Upper lobe of right lung (tissue), 1 donor: ENCODE measurements at places on chromosomes 1 and 21. TPM values are rescaled to one million over a fixed set of nuclear protein-coding genes. Genes with fewer than 3 reads are reported as not detected.
A peak's percentile ranks its signal among the peaks of the same experiment; 100 is the strongest.

PYCR2 gene
- total RNA-seq = 61.6 TPM

CCDC30 gene
- total RNA-seq = 5.0 TPM

LRRC42 gene
- 18.1 TPM for total RNA-seq

S100A9 gene
- total RNA-seq = 418 TPM

DNA sequence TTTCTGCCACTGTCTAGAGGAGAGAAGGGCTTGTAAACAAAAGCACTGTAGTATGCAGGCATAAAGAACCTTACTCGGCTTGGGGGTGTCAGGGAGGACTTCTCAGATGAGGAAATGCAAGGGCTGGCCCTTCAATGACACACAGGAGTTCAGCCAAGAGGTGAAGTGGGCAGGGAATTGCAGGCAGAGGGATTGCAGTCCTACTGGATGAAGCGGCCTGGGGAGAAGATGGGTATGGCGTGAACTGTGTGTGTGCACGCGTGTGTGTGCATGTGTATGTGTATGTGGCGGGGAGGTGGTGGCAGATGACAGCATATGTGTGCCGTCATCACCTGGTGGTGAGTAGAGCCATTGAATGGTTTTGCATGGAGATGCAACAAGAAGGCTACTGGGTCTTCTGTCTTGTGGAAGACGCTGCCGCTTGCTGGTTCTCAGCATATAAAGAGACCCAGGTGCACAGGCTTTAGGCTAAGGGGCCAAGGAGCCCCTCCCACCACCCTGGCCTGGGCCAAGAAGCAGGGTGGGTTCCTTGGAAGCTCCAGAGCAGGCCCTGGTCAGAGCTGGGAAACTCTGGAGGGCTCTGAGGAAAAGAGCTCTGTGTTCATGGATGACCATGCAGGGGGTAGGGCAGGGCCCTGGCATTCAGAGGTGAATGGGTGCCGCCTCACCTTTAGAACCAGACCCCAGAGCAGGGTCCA is 4.1 kb upstream of the EPS8L3 start:
- H3K27me3 ChIP-seq = no peaks in the 10 kb centered on the region
- H3K36me3 ChIP-seq = no peaks in the 10 kb centered on the region
- peaks cover 7% of the 10 kb centered on the region for H3K4me1 ChIP-seq
- no peak overlapping the region for H3K27ac ChIP-seq
- H3K4me3 ChIP-seq = no peak overlapping the region
- peak; percentile 45 for DNase-seq

DNA sequence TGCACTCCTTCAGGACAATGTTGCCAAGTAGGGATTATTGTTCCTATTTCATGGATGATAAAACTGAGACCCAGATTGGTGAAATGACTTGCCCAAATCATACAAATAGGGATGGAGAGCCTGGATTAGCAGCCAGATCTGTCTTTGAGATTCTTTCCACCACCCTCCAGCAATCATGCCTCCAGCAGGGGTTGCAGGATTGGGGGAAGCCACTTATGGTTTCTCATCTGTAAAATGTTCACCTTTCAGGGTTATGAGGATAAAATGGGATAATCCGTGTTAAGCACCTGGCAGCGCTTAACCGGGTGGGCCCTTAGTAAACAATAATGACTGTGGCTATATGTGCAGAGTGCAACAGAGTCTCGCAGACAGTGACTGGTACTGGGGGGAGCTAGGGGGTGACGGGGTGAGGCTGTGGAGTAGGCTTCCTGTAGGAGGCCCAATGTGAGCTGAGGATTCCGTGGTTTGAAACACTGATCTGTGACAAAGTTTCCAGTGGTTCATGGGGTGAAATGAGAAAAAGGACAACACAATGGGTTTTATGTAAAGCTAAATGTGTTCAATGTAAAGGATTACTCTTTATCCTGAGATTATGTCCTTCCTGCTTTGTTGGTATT is 33.7 kb upstream of the FOXO6 start:
- no peak overlapping the region for H3K4me3 ChIP-seq
- no peaks in the 10 kb centered on the region for H3K4me1 ChIP-seq
- H3K36me3 ChIP-seq = no peaks in the 10 kb centered on the region
- H3K27ac ChIP-seq = no peak overlapping the region
- no peaks in the 10 kb centered on the region for H3K27me3 ChIP-seq
- DNase-seq = no peak

DNA sequence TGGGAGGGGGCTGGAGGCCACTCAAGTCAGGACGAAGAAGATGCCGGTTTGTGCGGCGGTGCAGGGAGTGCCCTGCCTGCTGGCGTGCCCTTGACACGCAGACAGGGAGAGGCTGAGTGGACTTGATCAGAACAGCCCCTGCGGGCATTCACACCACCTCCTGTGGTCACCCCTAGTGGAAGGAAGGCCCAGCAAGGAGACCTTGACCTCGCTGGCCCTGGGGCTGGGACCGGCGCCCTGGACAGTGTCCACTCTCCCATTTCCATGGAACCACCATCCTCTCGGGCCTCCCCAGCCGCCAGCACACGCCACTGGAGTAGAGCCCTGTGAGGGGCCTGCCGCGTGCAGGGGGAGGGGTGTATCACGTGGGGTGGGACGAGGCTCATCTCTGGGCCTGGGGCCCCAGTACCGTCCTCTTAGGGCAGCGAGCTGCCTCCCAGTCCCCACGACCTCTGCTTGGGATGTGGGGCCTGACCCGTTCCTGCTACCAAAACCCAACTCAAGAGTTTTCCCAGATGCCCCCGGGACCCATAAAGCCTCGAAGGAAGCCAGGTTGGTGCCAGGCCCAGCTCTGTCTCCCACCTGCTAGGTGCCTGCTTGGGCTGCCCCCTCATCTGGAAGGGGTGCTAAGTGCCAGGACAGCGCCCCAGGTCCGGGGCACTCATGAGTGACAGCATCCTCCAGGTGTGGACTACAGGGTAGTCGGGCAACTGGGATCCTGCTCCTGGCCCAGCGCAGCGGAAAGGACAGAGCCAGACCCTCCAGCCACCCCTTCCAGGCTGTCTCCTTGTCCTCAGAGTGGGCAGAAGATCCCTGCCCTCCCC is 62.8 kb downstream of the SLX9 start:
- H3K4me3 ChIP-seq = no peak overlapping the region
- H3K4me1 ChIP-seq = no peaks in the 10 kb centered on the region
- H3K27ac ChIP-seq = peak overlapping the region; percentile 58

DNA sequence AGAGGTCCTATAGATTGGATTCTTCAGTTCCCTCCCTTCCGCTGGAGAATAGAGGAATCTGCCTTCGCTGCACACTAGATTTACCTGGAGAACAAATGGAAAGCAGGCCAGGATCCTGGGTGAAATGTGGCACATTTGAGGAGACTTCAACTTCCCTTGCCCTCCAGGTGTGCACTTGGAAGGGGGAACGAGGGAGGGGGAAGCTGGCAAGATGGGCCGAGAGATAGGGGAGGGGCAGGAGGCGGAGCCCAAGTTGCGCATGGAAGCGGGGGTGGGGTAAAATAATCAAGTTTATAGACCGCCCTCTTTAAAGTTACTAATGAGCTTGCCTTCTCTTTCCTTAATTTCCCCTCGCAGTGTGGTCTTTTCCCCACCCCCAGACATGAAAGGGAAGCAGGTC is 155.7 kb upstream of the CAMK1G start:
- H3K4me3 ChIP-seq = no peak overlapping the region
- H3K27ac ChIP-seq = no peak overlapping the region
- no peaks in the 10 kb centered on the region for H3K27me3 ChIP-seq
- no peak for DNase-seq
- H3K36me3 ChIP-seq = no peaks in the 10 kb centered on the region

GRCh38 chr1:223788746-223789415 is 56.9 kb downstream of the TP53BP2 start:
- no peaks in the 10 kb centered on the region for H3K27me3 ChIP-seq
- H3K27ac ChIP-seq = no peak overlapping the region
- peaks cover 4% of the 10 kb centered on the region for H3K4me1 ChIP-seq
- no peak for DNase-seq
- no peak overlapping the region for H3K4me3 ChIP-seq
- peaks cover 64% of the 10 kb centered on the region for H3K36me3 ChIP-seq

DNA sequence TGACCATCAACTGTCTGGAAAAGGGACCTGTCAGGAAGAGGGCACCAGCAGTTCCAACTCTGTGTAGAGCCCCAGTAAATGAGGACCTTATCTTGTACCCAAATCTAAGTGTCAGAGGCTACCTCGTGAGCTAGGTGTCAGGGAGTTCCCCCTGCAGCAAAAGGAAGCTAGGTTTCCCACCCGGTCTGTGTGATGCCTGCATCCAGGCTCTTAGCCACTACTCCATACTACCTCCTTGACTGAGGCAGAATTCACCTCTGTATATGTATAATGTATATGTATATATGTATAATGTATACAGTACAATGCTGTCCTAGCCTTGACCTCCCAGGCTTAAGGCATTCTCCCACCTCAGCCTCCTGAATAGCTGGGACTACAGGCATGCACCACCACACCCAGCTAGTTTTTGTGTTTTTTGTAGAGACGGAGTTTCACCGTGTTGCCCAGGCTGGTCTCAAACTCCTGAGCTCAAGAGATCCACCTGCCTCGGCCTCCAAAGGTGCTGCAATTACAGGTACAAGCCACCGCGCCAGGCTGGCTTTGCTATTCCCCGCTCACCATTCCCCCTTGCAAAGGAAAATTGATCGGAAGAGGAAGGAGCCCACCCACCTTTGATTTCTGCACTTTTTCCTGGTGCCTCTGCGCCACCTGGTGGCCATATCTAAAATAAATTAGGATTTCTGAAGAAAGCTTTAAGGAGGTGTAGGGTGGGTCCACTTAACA is 15.7 kb upstream of the LUZP1 start:
- no peaks in the 10 kb centered on the region for H3K27me3 ChIP-seq
- H3K27ac ChIP-seq = no peak overlapping the region
- no peaks in the 10 kb centered on the region for H3K36me3 ChIP-seq
- peaks cover 5% of the 10 kb centered on the region for H3K4me1 ChIP-seq

GRCh38 chr1:108897865-108898720 is 21.3 kb downstream of the GPSM2 start:
- no peaks in the 10 kb centered on the region for H3K36me3 ChIP-seq
- DNase-seq = no peak
- no peak overlapping the region for H3K27ac ChIP-seq
- peaks cover 3% of the 10 kb centered on the region for H3K4me1 ChIP-seq
- no peaks in the 10 kb centered on the region for H3K27me3 ChIP-seq
- H3K4me3 ChIP-seq = no peak overlapping the region

GRCh38 chr1:87331365-87332241 is 2.9 kb downstream of the LMO4 start:
- peak; percentile 92 for DNase-seq
- H3K27me3 ChIP-seq = no peaks in the 10 kb centered on the region
- H3K4me1 ChIP-seq = peaks cover 45% of the 10 kb centered on the region
- H3K4me3 ChIP-seq = peak overlapping the region; percentile 77

GRCh38 chr1:66506991-66507390 is 27.0 kb upstream of the SGIP1 start:
- H3K4me1 ChIP-seq = no peaks in the 10 kb centered on the region
- DNase-seq = no peak
- H3K36me3 ChIP-seq = no peaks in the 10 kb centered on the region
- H3K27me3 ChIP-seq = no peaks in the 10 kb centered on the region

GRCh38 chr1:240811256-240811655 is 199.3 kb upstream of the GREM2 start:
- H3K4me1 ChIP-seq = no peaks in the 10 kb centered on the region
- H3K27me3 ChIP-seq = no peaks in the 10 kb centered on the region
- no peaks in the 10 kb centered on the region for H3K36me3 ChIP-seq
- no peak overlapping the region for H3K27ac ChIP-seq
- no peak for DNase-seq
- no peak overlapping the region for H3K4me3 ChIP-seq
